Uterus (tissue), 4 donors: ENCODE measurements at places on chromosomes 5 and 9.

DNA sequence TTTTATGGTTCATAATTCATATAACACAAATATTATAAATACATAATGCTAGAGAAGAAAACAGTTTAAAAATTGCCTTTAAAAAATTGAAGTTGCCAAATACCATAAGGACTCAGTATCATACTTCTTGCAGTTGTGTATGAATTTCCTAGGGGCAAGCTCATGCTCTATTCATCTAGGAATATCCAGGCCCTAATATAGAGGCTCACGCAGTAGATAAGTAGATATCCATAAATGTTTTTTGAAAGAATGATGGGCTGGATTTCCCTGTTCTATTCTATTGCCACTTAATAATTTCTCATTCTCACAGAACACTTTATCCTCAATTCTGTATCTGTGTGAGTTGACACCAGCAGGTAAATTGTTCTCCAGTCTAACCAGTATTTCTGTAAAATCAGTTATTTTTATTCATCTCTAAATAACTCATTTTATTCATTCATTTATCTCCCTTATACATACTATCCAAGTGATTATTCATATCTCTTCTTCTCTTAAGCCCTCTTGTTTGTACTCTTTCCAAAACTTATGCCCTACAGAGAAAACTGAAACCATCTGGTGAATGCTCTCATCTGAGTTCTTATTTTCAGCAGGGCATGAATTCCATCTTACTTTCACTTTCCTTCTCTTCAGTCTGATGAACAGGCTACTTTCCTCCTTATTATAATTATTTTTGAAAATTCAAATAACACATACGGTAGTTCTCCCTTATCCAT is 97.1 kb downstream of the SLC44A1 start:
- no peak overlapping the region for H3K27ac ChIP-seq
- H3K4me3 ChIP-seq = no peak overlapping the region
- no peaks in the 10 kb centered on the region for H3K4me1 ChIP-seq
- no peak for DNase-seq

DNA sequence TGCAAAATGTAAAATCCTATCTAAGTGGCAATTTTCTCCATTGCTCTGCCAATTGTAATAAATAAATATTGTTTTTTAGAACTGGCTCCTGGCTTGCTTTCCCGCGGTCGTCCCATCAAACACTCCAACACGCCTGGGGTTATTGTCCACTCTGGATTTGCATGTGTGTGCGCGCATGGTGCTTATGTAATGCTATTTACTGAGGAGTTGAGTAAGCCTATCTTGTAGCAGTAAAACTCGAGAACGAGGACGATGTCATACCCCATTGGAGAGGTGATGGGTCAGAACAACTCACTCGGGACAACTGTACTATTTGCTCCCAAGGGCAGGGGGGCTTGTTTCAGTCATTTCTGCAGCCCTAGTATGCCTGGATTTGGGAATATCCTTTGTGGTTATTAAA is 220.9 kb downstream of the PAX5 start:
- no peak overlapping the region for H3K27ac ChIP-seq
- H3K27me3 ChIP-seq = no peaks in the 10 kb centered on the region
- H3K36me3 ChIP-seq = no peaks in the 10 kb centered on the region

DNA sequence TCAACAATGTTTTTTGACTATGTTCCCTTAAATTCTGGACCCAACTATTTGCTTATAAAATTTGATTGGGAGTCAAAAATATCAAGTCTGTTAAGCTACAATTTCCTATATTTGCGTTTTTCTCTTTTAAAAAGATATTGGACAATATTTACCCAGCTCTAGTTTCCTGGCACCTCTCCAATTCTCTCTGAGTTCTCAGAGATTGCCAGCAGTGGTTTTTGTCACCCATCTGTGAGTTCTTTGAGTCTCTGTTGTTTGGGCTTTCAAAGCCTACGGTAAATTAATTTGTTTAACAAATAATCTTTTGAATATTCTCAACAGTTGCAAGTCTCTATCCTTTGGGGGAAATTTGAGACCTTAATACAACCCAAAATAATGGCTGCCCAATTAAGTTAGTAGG is 174.2 kb upstream of the PUM3 start:
- no peak for DNase-seq
- no peaks in the 10 kb centered on the region for H3K27me3 ChIP-seq
- no peaks in the 10 kb centered on the region for H3K4me1 ChIP-seq
- no peaks in the 10 kb centered on the region for H3K36me3 ChIP-seq

DNA sequence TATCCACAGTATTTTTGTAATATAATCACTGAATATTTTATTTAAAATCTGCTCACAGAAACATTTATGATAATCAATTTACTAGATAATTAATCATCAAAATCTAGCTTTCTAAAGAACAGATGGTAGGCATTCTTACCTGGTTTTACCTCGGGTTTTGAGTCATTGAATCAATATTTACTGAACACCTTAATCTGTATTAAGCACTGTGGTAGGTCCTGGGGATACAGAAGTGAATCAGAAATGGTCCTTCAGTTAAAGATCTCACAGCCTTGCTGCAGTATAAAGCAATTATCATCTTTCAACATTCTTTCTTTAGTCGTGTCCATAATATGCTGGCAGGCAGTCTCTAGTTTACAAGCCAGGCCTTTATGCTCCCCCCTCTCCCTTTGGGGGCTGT is 2.0 kb upstream of the MEIKIN start:
- no peak for DNase-seq
- H3K4me1 ChIP-seq = no peaks in the 10 kb centered on the region
- H3K36me3 ChIP-seq = no peaks in the 10 kb centered on the region

DNA sequence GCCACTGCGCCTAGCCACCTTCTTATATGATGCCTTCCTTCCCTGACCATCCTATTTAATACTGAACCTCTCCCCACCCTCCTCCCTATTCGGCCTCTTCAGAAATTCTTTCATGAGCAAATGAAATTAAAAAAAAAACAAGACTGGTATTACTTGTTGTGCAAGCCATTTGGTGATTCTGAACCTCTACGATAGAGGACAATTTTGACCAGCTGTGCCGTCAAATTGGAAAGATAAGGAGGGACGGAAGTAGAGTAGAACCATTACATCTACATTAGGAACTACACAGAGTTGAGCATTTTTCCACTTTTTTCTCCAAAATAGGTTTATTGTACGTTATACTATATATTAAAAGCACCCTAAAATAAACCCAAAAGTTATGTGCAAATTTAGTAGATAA is 2.9 kb downstream of the DHX29 start:
- no peak overlapping the region for H3K27ac ChIP-seq
- no peaks in the 10 kb centered on the region for H3K27me3 ChIP-seq
- no peaks in the 10 kb centered on the region for H3K4me1 ChIP-seq
- DNase-seq = no peak
- H3K4me3 ChIP-seq = no peak overlapping the region

GRCh38 chr5:42875211-42875610 is 63.5 kb upstream of the SELENOP start:
- H3K4me3 ChIP-seq = no peak overlapping the region
- DNase-seq = no peak
- no peaks in the 10 kb centered on the region for H3K4me1 ChIP-seq
- no peak overlapping the region for H3K27ac ChIP-seq
- no peaks in the 10 kb centered on the region for H3K36me3 ChIP-seq
